Epithelial cell of prostate (primary cell): ENCODE measurements at places on chromosomes 6 and 20.
A peak's percentile ranks its signal among the peaks of the same experiment; 100 is the strongest.

DNA sequence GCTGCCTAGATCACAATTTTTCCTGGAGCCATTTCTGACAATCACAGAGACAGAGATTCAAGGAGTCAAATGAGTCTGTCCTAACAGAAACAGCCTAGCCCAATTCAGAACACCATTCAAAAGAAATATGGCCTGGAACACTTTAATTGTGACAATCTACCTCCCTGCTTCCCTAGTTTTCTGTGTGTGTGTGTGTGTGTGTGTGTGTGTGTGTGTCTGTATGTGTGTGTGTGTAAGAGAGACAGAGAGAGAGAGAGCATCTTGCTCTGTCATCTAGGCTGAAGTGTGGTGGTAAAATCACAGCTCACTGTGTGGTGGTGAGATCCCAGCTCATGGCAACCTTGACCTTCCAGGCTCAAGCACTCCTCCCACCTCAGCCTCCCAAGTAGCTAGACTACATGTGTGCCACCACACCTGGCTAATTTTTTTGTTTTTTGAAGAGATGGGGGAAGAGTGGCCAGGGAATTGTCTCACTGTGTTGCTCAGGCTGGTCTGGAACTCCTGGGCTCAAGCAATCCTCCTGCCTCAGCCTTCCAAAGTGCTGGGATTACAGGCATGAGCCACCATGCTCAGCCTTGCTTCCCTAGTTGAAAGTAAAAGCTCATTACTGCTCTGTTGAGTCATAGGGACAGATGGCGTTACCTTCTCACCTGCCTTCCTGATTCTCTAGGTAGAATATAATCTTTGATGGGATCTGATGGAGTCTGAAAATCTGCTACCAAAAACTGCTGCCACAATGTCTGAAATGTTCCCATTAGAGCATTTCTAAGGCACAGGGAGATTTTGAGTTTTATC is 89.6 kb upstream of the BEND6 start:
- no peak for DNase-seq

DNA sequence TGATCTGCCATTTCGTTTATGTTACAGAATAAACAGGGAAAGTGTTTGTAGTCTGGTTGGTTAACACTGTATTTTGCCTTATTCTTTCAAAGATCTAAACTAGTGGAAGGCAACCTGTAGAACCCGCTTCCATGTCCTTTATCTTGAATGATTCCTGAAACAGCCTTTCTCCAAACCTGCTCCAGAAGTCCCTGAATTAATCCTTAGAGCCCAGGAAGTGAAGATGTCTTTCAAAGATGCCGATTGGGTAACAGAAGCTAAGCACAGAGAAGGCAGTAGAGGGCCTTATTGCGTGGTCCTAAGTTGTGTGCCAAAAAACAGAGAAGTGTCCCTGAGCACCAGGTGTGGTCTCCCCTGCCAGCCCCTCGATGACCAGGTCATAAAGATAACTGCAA is 19.2 kb upstream of the ZSCAN16 start:
- no peak for DNase-seq

- DNase-seq, result no peak
Observed at GRCh38 chr6:73388800-73389512, 5.7 kb upstream of the DDX43 start.

DNA sequence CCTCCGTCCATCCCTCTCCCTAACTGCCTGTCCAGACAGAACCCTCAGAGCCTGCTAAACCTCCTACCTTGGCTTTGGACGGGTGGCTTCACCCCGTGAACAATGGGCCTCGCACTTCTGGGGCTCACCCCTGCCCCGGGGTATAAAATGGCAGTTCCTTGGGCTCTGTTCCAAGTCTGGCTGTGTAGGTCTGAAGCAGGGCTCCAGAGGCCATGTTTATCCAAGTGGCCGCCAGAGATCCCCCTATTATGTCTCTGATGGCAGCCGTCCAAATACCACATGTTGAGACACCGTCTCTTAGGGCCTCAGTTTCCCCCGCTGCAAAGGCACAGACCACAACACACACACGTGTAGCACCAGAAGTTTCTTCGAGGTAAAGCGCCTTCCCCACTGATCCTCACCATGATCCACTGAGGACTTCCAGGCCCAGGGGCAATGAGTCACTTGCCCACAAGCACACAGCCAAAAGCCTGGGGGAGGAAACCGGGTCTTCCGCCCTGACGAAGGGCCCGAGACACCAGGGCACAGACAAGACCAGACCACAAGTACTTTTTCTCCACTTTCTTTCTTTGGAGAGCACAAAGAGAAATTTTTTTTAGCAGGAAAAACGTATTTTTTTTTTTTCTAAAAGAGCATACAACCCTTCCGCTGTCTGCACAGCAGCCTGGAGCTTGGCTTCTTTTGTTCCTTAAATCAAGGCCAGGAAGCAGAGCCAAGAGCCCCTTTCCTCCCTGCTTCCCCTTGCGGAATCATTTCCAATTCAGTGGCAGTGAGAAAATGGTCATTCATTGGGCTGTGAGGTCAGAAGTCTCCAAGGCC is 11.8 kb downstream of the CPNE5 start:
- DNase-seq, result peak; percentile 31

GRCh38 chr6:27545271-27546046 is 72.6 kb upstream of the ZNF184 start:
- DNase-seq, result peak; percentile 63

DNA sequence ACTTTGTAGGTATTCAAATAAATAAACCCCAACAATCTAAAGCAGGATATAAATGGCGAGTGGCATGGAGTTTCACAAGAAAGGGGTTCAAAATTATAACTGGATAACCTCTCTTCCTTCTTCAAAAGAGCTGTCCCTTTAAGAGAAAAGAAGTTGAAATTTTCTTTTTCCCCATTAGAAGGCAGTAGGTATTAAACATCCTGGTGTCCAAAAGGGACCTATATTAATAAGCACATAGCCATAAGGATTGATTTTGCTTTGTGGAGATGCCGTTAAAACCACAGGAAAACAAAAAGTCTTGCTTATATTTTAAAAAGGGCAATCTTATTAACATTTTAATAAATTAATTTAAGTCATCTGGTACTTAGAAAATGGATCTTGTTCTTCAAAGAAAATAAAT is 76.5 kb downstream of the LYRM4 start:
- no peak for DNase-seq

GRCh38 chr6:55659304-55659703 is 80.3 kb upstream of the HMGCLL1 start:
- no peak for DNase-seq

- DNase-seq, result no peak
Observed at GRCh38 chr6:128039543-128039942, 138.7 kb upstream of the THEMIS start.

GRCh38 chr6:130666786-130667185 is 160.4 kb upstream of the SMLR1 start:
- no peak for DNase-seq

DNA sequence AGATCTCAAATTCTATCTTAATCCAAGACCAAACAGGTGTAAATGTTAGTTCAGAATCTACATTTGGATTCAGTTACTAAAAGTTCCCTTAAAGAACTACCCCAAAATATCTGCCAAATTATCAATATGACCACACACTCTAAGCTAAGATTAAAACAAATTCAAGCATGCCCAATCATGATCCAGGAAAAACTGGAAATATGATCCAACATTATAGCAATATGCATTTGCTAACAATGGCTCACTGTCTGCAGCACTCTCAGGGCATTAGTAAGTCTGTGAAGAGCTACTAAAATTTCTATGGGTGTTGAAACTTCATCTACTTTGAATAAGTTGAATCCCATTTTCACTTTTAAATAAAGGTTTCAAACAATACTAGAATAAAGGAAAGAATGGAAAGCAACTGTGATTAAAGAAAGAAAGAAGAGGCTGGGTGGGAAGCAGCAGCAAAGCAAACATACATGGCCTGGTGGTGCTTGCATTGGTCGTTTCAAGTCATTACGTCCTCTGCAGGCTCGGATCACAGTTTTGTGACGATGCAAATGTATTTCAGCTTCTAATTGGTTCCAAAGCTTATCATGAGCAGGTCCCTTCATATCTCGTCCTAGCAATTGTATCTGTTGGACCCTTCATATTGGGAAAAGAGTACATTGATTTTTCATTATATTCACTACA is 29.2 kb downstream of the GOPC start:
- DNase-seq, result no peak
